ENCODE measurements at places on chromosomes 7 and 10.

- DNase-seq: no peak
Measured at GRCh38 chr7:84900215-84900614, 286.6 kb downstream of the SEMA3D start.

DNA sequence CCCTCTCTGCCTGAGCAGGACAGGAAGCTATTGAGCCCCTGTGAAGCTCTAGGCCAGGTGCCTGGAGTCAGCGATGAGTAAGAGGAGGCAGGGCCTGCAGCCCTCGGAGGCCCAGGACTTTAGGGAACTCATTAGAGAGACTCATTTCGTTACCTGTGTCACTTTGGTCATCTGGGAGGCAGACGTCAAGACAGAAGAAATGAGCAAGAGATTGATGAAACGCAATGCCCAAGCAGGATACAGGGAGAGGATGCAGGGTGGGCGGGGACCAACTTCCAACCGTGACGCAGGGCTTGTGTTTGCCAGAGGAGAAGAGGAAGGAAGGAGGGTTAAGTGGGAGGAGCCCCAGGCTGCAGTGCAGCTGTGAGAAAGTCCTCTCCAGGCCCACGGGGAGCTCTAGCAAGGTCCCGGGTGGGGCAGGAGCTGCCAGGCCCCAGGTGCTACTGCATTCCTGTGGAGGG is 26.4 kb upstream of the GNA12 start:
- peak; percentile 33 for DNase-seq

DNA sequence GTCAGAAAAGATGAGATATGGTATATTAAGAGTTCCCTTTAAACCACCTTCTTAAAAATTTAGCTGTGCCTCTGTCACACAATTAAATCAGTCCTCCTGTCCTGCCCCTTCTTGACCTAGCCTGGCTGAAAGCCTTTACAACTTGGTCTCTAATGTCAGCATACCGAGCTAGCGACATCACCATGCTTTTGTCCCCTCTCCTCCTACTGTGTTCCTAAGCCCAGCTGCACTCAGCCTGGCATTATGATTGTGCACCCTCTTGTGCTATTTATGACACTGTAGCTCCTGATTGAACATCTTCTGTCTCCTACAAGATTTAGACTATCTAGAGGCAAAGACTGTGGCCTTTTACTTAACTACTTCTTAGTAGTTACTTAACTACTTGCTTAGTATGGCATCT is 29.2 kb downstream of the TDRD1 start:
- no peak for DNase-seq

GRCh38 chr7:87411186-87411585 is 64.3 kb downstream of the ABCB4 start:
- DNase-seq: no peak

DNA sequence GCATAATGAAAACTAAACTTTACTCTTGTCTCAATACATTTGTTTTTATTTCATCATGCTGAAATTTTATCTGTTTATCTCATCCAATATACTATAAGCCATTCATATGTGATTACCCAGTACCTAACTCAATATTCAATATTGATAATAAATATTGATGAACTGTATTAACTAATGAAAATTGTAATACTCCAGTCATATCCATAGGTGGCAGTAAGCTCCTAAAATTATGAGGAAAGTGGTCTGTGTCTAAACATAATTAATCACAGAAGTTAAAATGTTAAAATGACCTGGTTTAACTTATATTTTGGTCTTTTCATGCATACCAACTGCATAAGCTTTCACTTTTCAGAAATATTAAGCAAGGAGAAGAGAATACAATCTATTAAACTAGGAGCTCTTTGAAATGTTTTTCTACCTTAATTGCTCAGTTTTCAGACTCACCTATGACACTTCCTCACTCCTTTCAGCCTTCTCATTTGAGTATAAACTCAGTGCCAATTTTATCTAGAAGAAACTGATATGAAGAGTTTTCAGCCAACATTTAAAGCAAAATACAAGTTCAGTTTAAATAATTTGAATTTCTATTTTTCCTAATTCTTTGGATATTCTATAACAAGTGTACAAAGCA is 30.5 kb upstream of the VWDE start:
- DNase-seq: no peak

DNA sequence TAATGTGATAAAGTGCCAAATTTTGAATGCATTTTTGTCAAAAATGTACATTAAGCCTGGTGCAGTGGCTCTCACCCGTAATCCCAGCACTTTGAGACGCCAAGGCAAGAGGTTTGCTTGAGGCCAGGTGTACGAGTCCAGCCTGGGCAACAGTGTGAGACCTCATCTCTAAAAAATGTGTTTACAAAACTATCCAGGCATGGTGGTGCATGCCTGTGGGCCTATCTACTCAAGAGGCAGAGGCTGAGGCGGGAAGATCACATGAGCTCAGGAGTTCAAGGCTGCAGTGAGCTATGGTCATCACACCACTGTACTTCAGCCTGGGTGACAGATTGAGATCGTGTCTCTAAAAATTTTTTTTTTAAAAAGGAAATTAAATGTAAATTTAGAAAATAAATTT is 18.5 kb upstream of the MGMT start:
- no peak for DNase-seq

DNA sequence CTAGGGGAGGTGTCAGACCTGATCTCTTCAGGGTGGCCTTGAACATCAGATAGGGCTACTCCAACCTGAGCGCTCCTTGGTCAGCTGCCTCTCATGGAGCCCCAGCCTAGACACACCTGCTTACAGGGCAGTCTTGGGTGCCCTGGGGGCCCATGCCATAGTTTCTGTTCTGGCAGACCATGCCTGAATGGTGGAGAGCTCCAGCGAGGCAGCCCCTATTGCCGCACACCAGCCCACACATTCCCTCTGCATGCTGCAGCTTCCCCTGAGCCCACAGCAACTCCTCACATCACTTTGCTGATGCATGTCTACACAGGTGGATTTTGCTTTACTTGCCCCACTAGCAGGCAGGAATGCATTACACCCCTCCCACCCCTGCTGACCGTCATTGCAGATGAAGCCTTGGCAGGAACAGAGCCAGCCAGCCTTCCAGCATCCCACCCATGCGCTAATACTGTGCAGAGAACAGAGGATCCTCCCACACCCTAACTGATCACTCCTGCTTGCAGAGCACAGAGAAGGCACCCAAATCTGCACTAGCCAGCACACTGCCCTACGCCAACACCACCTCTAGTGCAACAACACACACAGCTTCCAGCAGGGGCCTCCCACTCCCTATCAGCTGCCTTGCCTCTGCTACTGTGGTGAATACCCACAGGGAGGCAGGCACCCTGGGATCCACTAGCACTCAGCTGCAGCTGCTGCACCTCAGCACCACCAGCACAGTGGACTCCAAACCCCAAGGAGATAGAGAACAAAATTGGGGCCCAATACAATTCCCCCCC is 43.0 kb upstream of the GRM3 start:
- DNase-seq: no peak

DNA sequence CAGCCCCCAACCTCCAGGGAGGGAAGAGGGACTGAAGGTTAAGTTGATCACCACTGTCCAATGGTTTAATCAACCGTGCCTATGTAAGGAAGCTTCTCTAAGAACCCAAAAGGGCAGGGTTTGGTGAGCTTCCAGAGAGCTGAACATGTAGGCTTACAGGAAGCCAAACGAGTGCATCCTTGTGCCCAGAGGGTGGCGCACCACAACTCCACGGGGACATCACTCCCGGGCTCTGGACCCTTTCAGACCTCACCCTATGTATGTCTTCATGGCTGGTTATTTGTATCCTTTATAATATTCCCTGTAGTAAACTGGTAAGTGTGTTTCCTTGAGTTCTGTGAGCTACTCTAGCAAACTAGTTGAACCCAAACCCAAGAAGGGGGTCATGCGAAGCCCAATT is 11.5 kb upstream of the NFKB2 start:
- no peak for DNase-seq

- DNase-seq: no peak
Measured at GRCh38 chr7:77455321-77455720, 39.2 kb upstream of the GSAP start.

- DNase-seq: no peak
Measured at GRCh38 chr10:99357691-99358090, 28.5 kb downstream of the CNNM1 start.

DNA sequence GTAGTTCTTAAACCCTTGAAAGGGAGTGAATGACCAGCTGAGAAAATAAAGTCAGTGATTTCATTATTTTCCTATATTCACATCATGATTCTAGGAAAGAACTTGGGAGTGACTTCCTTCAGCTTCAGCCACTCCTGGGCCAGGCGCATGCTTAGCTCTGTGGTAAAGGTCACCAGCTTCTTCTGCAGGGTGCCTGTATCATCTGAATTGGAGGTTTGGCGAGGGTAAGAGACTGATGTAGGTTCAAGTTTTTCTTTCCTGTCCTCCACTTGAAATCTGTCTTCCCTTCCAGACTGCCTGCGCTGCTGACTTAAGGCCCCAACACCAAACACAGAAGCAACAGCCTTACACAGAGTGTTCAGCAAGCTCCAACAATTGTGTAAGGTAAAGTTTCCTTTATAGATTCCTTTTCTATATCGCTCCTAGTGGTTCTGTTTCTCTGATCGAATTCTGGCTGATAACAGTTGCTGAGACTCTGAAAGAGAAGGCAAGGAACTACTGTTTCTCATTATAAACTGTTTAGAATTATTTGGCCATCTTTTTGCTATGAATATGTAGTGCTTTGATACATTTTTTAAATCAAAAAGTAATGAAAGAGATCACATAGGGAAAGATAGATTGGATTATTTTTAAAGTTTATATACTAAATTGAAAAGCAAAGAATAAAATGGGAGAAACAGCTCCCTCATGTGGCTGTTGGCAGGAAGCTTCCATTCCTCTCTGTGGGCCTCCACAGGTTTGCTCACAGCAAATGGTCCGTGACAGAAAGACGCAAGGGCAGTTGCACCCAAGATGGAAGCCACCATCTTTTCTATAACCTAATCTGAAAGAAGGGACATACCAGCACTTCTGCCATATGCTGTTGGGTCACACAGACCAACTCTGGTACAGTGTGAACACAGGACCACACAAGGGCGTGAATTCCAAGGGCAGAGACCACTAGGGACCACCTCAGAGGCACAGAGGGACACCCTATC is 14.0 kb downstream of the GATAD1 start:
- DNase-seq: peak; percentile 3

DNA sequence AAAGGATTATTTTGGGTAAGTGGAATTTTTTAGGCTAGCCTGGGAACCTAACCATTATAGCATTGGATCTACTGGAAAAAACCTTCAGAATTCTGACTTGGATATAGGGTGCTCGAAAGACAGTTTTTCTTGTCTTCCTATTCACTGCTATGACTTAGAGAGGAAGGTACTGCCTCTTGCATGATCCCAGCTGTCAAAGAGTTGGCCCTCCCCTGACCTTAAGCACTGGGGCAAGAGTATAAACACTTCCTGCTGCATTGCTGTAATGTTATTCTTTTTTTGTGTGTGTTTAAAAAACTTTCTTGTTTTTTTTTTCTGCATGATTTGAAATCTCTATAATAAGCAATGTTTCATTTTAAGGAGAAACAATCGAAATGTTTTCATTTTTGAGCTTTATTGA is 113.0 kb downstream of the LRMDA start:
- DNase-seq: no peak

DNA sequence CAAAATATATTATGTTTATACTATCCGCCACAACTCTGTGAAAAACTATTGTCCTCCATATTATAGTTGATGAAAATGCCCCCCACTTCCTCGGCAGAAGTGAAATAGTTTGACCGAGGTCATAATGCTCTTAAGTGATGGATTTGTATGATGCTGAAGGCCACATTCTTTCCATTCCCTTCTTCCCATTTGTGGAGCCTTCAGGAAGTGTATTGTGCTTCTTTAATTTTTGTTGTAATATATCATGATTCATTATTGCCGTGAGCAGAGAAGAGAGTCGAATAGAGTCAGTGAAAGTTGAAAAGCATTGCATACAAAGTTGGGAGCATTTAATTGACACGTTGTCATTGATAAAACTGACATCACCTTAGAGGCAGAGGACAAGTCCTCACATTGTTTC is 460.3 kb downstream of the SUGCT start:
- DNase-seq: no peak

DNA sequence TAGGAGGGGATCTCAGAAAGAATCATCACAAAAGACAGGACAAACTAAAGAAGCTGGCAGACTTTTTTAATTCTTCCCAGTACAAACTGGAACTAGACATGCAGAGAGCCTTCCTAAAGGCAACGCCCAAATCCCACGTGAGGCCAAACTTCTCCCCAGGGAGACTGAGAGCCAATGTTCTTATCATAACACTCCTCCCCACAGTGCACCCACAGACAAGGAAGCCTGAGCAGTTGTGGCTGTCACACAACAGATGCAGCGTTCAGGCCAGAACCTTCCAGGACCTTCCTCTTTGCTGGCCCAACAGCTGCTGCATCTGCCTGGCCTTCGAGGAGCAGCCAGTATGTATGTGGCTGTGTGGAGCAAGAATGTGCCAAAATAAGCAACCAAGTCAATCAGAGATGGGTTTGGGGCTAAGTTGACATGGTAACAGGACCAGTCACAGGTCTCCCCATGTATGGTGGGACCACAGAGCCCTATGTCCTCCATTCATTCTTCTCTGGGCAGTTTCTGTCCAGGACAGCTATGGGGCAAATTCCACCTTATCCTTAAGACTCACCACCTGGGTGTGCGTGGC is 34.9 kb downstream of the SRPK2 start:
- no peak for DNase-seq

DNA sequence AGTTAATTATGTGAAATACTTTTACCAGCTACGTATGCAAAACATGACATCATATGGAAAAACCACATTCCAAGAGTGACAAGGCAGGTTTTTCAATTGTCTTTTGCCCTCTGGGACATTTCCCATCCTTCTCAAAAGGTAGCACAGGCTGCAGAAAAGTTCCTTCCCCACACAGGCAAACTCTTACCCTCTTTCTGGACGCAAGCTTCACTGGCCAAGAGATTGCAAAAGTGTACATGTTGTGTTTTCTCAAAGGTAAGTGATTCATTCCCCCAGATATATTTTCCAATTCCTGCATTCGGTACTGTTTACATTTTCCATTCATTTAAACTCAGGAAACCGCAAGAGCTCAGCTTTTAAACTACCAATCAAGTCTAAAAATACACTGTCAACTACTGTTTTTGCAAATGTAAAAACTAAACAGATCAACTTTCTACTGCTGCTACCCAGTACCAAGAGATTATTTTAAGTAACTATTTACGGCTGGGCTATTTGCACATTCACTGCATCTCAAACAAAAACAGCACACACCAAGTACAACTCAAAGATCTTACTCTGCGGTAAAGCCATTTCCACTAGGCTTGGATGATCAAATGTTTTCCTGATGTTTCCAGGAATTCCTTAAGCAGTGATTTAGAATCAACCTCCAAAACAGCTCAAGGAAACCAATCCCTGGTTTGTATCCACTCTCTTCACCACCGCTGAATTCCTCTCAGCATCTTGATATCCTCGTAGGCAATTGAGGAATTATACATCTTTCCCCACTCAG is 233.6 kb upstream of the CCDC6 start:
- DNase-seq: no peak

- no peak for DNase-seq
Measured at GRCh38 chr10:30188556-30189237, 129.3 kb upstream of the JCAD start.

- DNase-seq: no peak
Measured at GRCh38 chr7:51276091-51276605, 40.5 kb downstream of the COBL start.

Measured in activated T-cell treated with anti-CD3 and anti-CD28 coated beads for 24 hours (primary cell).